Stimulated activated CD8-positive, alpha-beta memory T cell treated with anti-CD3 and anti-CD28 coated beads, Interleukin-2, amount 100 ng/mL, for 1 hour (primary cell): ENCODE measurements at places on chromosomes 3 and 15.

DNA sequence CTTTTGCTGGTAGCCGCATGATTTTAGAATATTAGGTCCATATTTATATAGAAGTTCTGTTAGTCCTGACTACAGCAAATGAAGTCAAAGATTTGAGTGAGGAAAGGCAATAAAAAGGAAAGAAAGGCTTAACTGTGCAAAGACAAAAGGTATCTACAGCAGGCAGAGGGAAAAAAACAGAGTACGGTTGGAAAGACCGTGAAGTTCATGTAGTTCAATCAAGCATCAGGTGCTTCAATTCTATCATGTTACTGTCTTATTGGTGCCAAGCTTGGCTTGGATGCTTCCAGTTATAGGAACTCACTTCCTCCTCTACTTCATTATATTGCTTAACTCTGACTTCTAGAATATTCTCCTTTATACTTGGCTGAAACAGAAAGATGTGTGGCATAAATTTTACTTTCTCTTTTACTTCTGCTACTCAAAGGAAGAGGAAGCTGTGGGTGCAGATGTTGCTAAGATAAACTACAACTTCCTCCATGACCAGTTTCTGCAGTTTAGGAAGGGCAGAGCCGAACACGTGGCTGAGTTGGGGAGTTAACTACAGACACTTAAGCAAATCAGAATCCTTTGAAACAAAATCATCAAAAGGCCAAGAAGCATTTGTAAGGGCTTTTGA lies 72.6 kb upstream of the ZBED2 start:
- no peak for DNase-seq

DNA sequence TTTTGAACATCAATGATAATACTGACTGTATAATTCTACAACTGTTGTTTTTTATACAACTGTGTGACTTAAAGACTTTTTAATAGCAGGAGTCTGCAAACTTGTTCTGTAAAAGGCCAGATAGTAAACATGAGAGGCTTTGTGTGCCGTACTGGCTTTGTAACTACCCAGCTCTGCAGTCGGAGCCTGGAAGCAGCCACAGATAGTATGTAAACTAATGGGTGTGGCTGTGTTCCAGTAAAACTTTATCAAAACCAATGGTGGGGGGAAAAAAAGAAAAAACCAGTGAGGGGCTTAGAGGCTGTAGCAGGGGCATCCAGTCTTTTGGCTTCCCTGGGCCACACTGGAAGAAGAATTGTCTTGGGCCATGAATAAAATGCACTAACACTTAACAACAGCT lies 11.9 kb downstream of the ASB7 start:
- DNase-seq = no peak

DNA sequence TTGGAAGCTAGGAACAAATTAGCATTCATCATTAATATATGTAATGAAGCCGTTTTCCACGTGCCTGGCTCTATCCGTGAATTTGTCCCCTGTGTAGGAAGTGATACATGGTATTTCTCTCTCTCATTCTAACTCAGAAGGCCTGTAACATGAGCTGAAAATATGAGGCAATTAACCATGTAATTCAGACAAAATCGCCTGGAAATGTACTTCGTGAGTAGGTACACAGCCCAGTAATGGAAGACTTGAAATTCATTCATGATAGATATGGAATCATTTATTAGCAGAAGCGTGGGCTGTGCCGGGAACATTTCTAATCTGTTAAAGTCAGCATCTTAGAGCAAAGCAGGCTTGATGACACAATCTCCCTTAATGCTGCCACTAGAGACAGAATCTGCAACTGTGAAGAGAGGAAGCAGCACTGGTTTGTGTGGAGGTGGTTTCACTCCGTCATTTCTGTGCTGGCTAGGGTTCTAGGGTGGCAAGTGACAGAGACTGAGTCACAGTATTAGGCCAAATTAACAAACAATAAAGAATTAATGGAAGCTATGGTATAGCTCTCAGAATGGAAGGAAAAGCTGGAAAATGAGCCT lies 225.0 kb upstream of the PROK2 start:
- DNase-seq = no peak

GRCh38 chr3:59774634-59775033 lies 724.8 kb upstream of the CFAP20DC start:
- DNase-seq = no peak

DNA sequence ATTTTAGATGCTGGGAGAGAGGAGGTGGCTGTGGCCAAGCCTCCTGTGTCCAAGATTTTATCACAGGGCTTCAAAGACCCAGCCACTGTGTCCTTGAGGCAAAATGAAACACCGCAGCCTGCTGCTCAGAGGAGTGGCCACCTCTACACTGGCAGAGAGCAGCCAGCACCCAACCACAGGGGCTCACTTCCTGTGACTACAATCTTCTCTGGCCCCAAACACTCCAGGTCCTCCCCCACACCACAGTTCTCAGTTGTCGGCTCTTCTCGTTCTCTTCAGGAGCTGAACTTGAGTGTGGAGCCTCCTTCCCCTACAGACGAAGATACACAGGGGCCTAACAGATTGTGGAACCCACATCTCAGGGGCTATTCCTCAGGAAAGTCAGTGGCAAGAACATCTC lies 45.6 kb downstream of the CDAN1 start:
- DNase-seq = no peak

- DNase-seq = no peak
Observed at GRCh38 chr15:39631357-39631756, 50.5 kb downstream of the THBS1 start.
